ENCODE measurements at places on chromosomes 6 and 20.

DNA sequence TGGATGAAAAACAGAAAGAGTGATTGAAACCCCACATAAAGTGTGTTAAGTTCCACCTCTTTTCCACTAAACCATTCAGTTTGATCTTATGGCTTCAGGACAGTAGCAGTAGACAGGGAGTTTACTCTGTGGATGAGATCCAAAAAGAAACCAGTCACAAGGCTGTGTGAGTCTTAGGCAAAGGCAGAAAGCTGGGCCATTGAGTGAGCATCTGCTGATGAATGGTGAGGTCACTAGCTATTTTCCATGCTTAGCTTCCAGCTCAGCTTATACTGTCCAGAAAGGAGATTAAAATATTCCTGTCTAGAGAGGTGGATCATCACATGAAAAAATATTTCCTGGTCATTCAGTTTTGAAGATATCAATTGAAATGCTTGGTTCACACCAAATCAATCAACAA, 1643.9 kb downstream of the HACE1 start:
- no peak for DNase-seq

DNA sequence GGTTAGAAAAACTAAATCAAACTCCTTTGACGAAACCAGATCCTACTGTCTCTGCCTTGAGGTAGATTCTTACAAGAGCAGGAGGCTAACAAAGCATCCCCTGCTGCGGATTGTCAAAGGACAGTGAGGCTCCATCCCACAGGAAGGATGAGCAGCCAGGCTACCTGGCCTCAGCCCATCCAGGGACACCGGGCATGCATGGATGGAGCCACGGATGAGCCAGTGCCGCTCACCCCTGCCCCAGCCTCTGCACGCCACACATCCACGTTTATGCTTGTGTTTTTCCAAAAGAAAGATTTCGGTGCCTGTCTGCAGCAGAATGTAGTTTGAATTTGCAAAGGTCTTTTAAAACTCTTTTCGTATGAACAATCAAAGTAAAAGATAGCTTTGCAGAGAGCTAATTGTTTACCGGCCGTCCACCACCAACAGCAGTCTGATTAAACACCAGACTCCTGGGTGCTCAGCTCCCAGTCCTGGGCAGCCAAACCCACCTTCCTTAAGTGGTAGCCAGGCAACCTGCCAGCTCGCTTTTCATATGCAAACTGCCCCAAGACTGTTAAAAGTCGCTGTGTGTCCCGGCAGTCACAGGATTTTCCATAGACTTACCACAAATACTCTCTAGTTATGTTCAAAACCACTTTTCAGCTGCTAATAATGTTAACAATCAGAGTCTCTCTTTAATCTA, 999 bp downstream of the THBS2 start:
- DNase-seq, result peak; percentile 90

DNA sequence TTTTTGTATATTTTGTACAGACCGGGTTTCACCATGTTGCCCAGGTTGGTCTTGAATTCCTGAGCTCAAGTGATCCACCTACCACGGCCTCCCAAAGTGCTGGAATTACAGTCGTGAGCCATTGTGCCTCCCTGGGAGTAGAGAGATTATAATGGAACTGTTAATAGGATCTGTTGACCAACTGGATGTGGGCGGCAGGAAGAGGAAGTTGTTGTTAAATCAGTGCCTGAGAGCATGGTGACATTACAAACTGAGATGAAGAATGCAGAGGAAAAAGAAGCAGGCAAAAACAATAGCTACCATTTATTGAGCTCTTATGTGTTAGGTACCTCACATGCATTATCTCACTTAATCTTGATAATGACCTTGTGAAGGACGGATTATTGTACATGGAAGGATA, 9.2 kb upstream of the L3MBTL3 start:
- no peak for DNase-seq

GRCh38 chr20:10922506-10922905, 248.7 kb upstream of the JAG1 start:
- DNase-seq, result no peak

DNA sequence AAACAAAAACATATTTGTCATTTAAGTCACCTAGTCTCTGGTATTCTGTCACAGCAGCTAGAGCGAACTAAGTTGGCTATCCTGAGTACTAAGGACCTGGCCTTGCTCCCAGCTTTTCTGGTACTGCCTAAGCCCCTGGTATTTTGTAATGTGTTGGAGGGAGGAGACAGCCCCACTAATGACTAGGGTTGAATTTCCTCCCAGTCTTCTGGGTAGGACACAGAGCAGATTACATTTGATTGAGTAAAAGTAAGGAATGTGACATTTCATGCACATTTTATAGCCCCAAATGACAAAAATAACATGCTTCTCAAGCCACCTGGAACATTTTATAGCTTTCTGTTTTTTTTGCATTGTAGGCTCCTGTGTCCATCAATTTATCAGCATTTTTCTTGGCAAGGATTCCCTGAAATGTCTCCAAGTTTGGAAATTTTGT, 47.9 kb upstream of the DDR1 start:
- DNase-seq, result no peak

DNA sequence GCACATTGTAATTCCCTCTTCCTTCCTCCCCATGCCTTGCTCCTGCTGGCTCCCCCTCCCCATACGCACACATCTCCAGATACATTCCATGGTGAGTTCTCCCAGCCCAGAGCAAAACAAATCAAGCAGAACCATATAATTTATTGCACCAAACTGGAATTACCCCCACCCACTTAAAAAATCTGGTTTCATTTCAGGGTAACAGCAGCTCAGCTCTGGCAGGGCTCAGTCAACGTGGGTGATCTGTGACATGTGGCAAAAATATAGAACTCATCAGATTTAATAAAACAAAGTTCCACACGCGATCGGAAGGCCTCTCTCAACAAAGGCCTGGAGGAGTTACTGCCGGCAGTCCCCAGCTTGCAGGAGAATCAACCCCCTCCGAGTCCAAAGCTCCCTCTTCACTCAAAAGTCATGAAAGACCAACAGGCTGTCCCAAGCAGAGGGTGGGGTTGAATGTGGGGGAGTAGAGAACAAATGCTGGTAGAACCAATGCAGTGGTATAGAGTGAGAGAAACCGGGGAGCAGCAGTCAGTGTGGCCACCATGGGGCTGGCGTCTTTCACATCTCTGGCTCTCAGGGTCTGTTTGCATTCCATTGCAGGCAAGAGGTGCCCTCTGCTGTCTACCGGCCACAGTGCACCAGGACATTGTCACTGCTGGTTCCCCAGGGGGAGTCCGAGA, 323.3 kb upstream of the NT5E start:
- no peak for DNase-seq

DNA sequence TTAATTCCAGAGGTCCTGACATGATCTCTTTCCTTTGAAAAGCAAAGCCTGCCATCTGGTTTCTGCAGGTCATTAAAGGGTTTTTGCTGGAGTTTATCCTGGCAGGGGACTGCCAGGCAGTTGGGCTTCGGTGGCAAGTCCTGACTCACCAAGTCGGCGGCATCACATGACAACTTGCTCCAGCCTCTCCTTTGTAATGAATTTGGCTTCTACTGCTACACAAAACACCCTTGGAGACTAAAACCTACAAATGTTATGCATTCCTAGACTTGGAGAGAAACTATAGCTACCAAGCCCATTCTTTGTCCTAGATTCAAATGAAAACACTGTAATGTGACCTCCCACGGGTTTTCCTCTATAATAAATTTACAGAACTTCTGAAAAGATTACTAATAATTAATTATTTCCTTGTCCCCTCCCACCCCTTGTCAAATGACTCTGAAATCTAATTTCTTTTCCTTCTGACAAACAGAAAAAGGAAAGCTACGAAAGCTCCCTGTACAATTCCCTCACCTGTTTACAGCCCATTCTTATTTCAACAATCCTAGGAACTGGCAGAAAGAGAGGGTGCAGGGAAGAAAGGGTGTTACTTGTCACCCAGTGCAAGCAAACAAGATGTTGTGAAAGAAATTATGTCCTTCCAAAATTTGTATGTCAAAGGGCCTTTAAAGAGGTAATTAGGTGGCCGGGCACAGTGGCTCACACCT, 62.9 kb downstream of the QRSL1 start:
- DNase-seq, result peak; percentile 11

DNA sequence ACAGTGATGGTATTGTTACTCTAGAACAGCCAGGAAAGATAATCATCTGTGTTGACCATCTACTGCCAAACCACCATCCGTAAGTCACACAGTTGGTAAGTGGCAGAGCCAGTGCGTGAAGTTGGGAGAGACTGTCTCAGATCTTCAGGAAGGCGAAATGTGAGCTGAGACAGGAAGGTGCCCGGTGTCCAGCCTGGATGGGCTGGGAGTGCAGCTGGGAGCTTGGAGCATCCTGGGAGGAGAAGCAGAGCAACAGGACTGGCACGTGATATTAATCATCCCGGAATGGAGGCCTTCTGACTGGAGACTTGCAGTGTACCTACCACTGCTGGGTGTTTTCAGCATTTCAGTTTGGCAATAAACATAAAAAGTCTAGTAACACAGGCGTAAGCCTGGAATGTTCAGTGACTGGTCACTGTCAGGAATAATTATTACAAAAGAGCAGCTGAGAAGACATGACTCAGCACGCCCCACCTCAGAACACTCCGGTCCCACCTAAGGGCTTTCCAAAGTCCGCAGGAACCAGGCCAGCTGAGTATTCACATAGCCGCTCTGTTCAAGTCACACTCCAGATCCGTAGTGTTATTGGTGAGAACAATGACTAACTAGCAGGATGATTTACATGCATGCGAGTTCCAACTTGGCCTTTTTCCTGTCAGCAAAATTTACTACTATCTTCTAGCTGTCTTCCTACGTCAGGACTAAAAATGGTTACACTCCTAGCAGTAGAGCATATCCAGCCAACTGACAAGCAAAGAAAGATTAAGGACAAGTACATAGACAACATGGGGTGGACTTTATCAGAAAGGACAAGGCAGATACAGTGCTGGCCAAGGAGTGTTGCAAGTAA, 45.1 kb upstream of the PNRC1 start:
- no peak for DNase-seq

- no peak for DNase-seq
These were observed 39.8 kb upstream of the SNAP25 start for GRCh38 chr20:10178727-10179313.

GRCh38 chr20:46581391-46581790, 30.9 kb upstream of the OCSTAMP start:
- no peak for DNase-seq

GRCh38 chr20:64065974-64066343, 3.0 kb downstream of the TCEA2 start:
- no peak for DNase-seq

- no peak for DNase-seq
These were observed 310.8 kb downstream of the QKI start for GRCh38 chr6:163725008-163725941.

DNA sequence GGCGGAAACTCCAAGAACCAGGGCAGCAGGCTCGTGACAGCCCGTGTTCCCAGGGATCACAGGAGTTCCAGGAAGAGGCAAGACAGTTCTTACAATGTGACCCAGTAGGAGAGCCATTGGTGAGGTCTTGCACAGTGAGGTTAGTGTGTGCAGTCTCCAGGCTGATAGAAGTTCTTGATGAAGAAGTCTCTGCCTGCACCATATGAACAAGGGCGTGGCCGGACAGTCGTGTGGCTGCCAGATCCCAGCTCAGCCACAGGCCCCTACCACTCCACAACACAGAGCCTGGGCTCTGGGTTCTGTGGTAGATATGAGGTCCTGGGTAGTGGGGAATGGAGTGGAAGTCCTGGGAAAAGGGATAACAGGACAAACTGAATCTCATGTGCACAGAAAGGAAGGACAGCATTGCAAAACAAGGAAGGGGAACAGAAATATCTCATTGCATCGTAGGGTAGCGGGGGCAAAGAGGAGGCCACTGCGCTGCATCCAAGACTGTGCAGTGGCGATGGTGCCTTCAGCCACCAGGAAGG, 65.2 kb downstream of the STX11 start:
- no peak for DNase-seq

DNA sequence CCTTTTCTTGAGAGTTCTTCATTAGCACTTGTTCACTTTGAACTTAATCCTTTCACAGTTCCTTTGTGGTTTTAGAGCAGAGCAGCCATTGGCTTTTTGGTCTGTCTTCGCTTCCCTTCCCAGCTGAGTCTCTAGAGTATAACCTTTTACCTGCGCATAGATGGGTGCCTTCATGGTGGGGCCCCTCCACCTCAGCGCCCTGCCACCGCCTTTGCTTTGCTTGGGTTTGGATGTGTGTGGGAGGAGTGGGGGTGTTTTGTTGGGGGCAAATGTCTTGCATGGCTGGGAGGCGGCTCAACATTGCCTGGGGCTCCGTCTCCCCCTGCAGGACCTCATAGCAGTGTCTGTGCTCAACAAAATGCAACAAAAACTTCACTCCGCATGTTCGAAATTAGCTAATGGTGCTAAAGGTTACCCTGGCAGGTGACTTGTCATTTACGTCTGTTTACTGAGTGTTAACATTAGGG, 11.9 kb downstream of the PYGB start:
- DNase-seq, result no peak

DNA sequence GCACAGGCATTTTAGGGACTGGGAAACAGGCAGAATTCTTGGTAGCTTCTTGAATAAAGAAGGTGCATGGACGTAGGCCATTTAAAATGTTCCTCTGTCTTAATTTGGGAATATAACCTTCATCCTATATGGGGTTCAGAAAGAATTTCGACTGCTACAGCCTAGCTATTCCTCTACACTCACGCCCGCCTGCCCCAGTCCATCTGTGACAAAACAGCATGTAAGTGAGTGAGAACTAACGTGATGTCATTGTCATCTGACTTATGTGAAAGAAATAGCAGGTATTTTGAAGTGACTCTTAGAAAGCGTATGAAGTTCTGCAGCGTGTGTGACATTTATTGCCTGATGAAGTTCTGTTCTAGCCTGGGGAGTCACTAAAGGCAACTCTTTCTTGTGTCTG, 52.2 kb upstream of the SLC22A1 start:
- no peak for DNase-seq

DNA sequence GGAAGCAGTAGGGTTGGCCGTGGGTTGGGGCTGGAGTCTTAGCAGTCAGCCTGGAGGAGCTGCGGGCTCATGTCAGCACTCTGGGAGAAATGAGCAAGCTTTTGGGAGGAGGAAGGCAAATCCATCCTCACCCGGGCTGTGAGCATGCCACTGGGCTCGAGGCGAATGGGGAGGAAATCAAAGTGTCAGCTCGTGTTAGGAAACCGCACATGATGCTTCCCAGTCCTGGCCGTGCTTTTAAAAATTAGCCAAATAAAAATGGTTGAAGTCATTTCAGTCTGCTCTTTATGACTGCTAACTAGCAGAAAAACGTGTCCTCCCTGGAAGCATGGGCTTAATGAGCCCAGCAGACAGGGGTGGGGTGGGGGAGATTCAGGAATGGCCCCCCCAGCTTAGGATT, 98.1 kb downstream of the NFATC2 start:
- no peak for DNase-seq
